Hematopoietic multipotent progenitor cell treated with erythropoietin and hydrocortisone succinate and interleukin-3 and kit ligand, for 6 days (in vitro differentiated cells): ENCODE measurements at places on chromosomes 4 and X.

DNA sequence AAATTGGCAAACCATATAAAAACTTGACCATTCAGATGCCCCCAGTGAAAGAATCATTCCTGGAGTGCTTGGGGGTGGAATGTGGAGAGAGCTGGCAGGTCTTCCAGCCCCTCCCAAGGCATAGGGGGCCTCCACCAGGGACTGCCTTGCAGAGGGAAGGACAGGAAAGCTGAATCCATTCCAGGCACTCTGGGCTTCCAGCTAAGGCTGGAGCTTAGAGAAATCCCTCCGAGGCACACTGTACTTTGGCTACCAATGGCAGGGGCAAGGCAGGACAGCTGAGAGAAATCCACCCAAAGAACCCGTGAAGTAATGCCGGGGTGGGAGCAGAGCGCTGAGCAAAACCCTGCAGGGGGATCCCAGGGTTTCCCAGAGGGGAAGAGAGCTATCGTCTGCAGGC is 4.0 kb downstream of the CENPU start:
- DNase-seq = no peak

DNA sequence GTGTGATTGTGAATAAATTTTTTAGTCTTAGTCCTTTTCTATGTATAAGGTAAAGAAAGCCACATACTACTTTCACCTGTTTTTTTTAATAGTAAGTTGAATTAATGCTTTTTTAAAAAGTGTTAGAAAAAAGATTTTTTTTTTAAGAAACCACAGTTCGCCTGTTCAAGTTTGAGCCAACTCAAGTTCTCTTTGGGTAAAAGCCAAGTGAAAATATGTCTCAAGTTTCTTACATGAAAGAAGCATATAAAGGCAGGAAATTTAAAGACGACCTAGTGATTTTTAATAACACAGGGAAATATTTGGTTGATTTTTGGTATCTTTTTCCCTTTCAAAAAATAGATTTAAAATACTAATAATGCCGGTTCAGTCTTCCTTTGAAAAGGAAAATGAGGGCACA is 369.9 kb upstream of the NR3C2 start:
- no peak for DNase-seq

GRCh38 chrX:71321731-71322130 is 20.2 kb downstream of the ITGB1BP2 start:
- DNase-seq = no peak

DNA sequence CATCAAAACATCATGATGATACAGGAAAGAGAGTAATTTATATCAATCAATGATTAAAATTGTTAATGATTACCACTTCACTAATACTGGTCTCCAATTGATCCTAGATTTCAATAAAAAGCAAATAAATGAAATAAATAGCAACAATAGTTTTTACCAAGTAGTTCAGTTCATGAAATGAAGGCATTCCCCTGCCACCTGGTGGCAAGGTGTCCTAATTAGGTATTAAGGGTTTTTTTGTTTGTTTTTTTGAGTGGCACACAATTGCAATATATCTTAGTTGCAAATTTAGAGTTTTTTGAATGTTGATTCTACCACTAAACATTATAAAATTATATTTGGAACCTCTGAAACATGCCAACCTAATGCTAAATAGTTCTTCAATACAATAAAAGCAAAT is 157.4 kb upstream of the PDE5A start:
- DNase-seq = peak; percentile 4

DNA sequence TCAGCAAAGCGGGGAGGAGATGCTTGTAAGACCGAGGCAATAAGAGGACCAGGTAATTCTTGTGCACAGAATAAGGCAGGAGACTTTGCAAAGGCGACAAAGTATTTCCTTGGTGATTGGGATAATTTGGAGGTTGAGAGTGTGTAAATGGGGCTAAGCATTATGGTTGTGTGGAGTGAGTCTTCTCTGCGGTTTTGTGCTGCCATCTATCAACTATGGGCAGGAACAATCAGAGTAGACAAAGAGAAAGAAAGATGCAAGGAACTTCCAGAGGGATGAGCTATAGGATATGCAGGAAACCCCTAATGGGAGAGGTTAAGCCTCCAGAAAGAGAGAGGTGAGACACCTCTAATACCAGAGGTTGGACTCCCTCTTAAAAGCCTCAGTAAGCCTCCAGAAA is 339.8 kb downstream of the PAPSS1 start:
- no peak for DNase-seq

DNA sequence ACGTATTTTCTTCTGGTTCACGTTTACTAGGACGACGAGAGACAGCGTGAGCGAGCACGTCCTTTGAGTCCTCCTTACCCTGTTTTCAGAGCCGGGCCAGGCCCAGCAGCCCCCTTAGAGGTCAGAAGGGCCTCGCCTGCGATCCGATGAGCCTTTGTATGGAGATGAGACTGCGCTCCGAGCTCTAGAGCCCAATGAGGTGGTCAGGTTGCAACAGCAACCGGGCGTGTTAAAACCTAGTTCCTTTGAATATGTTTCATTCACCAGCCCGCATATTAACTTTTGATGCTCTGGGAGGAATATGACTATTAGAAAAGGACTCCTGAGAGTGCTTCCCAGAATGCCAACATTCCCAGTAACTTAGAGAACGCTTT is 55.6 kb upstream of the TADA2B start:
- no peak for DNase-seq

DNA sequence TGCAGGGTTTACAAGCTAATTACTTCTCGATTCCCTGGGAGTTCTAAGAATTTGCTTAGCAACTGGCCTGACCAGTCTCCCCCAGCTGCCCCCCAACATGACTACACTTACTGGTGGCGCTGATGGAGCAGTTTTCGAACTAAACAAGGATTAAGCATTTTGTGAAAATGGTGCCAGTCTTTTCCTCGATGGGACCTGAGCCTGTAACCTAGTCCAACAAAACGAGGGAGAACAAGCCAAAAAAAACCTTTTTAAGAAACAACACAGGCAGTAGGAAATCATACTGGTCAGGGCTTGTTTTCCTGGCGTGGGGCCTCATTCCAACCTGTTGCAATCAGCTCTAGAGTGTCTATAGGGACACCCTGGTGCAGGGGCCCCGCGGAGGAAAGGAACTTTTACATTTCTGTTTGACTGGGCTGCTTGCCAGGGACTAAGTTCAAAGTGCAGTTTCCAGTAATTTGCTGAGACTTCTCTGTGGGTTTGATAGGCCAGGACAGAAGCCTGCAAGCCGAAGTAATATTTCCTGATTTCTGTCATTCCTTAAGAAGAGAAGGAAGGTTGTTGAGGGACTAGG is 158.7 kb downstream of the SPRY1 start:
- peak; percentile 72 for DNase-seq

DNA sequence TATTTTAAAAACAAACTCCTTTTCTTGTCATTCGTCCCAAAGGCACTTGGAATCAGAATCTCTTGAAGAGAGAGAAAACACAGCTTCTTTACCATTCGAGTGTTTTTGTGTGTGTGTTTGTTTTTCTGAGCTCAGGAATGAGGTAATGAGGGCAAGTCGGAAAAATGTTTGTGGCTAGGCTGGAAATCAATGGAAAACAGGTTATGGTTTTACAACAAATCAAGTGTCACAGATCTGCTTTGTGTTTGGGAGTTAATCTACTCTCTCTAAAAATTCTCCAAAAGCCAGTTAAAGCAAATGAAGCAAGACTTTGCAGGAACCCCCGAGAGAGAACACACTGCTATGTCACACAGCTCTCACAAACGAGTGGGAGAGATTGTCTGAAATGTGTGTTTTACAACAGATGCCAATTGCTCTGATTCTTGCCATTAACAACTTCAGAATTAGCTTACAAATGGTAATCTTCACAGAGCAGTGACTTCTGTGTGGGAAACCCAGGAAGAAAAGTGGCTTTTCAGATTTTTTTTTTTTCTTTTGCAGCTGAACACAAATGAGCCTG is 264.1 kb downstream of the CBLL2 start:
- no peak for DNase-seq
